Stimulated activated effector memory CD8-positive, alpha-beta T cell treated with anti-CD3 and anti-CD28 coated beads, Interleukin-12 subunit alpha, Interleukin-12 subunit beta, amount 100 ng/mL, for 72 hours (primary cell): ENCODE measurements at places on chromosomes 11 and 22.
A peak's percentile ranks its signal among the peaks of the same experiment; 100 is the strongest.

DNA sequence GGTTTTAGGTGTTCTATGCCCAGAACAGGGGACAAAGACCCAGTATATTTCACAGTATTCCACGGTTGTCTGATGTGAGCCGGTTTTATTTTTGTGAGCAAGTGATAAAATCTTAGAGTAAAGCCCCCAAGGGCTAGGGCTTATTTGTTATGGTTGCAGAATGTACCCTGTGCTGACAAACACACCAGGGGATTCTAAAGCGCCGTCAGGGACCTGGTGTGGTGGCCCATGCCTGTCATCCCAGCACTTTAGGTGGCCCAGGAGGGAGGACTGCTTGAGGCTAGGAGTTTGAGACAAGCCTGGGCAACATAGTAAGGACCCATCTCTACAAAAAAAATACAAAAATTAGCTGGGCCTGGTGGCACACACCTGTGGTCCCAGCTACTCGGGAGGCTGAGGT is 22.8 kb downstream of the MRPL21 start:
- DNase-seq: no peak

DNA sequence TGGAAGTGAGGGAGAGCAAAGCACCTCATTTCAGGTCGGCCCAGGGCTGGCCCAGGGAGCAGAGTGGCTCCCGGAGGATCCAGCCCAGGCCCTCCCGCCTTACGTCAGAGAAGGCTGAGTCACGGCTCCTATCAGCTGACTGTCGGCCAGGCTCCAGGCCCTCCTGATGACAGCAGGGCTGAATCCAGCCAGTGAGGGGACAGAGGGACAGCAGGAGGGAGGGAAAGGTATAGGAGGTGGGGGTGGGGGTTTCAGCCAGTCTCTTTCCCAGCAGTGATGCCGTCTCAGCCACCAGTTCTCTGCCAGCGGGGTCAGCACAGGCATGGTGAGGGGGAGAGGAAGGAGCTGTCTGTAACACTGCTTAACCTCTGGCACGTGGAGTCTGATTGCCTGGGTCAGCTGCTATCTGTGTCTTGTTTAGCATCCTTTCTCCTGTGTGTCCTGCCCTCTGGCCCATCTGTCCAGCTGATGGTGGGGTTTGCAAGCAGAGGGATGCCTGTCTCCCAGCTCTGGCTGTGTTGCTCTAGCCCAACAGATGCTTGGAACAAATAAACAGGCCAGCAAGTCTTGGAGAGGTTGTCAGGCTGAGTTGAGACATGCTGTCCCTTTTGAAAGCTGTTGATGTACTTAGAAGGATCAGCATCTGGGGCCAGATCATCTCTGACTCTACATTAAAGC is 74.0 kb downstream of the ADAMTS15 start:
- peak; percentile 28 for DNase-seq

GRCh38 chr11:93694557-93694956 is 33.1 kb downstream of the CEP295 start:
- DNase-seq: no peak

- DNase-seq: no peak
Measured at GRCh38 chr11:117855186-117855845, 21.1 kb downstream of the FXYD6 start.

DNA sequence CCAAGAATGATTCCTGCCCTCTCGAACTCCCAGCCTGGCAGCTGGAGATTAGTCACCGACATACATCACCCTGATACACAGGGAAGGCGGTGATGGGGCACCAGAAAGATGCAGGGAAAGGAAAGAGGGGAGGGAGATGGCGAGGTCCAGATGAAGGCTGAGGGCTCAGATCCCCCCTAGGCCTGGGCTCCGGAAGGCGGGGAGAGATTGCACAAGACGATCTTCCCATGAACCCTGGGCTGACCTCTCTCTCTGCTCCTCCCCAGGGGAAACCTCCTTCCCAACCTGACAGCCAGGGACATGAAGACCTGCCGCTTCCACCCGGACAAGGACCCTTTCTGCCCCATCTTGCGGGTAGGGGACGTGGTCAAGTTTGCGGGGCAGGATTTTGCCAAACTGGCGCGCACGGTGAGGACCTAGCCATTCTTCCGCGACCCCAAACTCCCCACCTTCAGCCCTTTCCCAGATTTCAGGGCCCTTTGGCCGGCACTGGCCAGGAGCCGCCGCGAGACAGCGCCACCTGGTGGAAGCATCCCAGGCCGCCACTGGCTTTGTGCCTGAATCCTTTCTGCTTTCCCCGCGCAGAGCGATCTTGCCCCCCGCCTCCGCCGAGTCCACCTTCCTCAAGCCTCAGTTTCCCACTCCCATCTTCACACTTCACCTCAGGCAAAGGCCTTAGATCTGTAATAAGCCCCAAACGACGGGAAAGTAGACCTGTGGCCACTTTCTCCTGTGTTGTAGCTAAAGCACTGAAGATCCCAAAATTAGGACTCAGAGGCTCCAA is 11.5 kb downstream of the P2RX3 start:
- DNase-seq: peak; percentile 66

DNA sequence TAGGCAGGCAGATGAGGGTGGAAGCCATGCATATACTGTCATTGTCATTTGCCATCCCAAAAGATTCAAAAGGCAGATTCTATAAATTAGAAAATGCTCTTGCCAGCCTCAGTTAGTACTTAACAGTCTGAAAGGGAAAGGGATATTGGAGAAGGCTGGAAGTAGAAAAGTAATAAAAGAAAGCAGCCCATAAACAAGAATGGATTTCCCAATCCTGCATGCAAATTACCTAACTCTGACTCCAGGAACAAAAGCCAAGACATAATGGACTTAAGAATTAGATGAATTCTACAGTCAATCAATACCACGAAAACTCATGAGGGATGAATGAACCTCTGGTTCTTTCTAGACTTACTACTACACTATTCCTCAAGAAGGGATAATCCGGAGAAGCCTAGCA is 5.9 kb downstream of the PAK1 start:
- no peak for DNase-seq

- DNase-seq: no peak
Measured at GRCh38 chr22:38531251-38531938, 25.3 kb upstream of the DDX17 start.

DNA sequence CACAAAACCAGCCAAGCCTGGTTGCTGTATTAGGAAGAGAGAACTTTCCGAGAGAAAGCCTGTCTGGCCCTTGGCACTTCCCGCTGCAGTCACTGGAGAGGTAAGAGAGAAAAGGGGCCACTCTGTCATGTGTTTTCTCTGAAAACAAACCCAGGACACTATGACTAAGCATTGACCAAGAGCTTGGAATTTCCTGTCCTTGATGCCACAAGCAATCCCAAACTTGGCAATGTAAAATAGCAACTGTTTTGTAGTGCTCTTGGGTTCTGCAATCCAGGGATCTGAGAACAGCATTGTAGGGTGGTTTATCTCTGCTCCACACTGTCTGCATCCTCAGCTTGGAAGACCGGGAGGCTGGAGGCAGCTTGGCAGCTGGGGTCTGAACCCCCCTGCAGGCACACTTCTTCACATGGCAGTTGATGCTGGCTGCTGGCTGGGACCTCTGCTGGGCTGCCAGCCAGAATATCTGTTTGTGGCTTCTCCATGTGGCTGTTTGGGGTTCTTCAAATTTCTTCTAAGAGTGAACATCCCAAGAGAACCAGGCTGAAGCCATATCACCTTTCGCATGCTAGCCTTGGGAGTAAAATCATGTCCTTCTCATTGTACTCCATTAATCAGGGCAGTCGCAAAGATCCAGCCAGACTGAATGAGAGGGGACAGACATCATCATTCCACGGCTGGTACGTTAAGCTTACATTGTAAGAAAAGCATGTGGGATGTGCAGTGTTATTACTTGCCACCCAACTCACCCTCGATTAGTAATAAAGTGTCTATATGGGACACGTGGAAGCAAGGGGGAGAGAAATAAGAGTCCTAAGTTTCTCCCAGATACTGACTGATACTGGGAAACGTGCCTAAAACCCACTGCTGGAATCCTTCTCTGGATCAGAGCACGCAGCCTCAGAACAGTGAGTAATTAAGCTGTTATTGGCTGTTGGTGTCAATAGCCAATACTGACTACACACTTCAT is 537.4 kb upstream of the B3GAT1 start:
- DNase-seq: no peak

DNA sequence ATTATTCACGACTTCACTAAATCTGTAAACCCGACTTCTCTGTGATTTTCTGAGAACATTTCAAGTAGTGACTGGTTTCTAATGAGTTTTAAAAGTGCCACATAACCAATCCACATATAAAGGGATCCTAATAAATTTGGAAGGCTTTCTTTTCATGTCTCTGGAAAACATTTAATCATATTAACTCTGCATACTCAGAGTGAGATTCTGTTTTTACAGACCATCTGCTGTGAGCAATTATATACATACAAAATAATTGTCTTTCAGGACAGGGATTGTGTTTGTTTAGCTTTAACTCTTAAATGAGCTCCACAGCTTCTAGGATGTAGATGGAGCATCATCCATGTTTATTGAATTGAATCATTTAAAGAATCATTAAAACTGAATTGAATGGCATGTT is 65.1 kb downstream of the PRMT3 start:
- no peak for DNase-seq

GRCh38 chr22:36236388-36237319 is 2.7 kb downstream of the APOL2 start:
- no peak for DNase-seq

DNA sequence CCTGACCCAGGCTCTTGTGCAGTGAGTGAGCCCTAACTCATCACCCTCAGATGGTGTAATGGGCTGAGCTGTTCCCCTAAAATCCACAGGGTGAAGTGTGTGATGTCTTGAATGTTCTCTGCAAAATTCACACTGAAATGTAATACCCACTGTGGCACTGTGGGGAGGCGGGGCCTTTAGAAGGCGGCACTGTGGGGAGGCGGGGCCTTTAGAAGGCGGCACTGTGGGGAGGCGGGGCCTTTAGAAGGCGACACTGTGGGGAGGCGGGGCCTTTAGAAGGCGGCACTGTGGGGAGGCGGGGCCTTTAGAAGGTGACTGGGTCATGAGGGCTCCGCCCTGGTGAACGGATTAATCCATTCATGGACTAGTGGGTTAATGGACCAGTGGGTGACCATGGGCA is 33.0 kb downstream of the CHID1 start:
- no peak for DNase-seq

GRCh38 chr22:48314073-48314472 is 1513.6 kb downstream of the BRD1 start:
- no peak for DNase-seq

DNA sequence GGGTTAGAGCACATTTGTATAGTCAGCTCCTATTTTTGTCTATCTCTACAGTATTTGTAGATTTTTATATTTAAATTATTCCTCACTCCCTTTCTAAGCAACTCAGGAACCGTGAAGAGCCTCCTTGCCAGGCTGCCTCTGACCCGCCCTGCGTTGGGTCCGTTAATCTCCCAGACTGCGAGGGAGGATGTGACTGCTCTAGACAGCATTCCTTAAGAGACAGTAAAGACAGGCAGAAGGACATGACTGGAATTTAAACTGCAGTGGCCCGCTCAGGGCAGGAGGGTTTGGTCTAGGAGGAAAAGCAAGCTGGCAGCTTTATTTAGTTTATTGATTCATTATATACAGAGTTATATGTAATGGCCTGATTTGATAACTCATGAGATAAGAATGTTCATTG is 413.7 kb downstream of the TMEM135 start:
- DNase-seq: no peak

DNA sequence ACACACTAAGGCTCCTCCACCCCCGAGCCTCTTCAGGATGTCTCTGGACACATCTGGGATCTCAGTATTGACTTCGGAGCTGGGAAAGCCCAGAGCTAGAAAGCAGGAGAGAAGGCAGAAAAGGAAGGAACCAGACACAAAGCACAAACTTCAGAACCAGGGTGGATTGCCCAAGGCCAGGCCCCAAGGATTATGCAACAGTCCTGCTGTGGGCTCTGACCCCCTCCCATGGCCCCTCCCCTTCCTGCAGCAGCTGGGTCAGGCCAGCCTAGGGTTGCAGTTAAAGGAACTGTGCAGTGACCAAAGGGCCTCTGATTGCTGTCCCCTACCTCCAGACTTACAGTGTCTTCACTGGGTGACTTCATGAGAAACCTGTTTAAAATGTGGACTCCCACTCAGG is 5.3 kb downstream of the KCNE3 start:
- DNase-seq: no peak

GRCh38 chr11:131349368-131350086 is 20.9 kb upstream of the NTM start:
- no peak for DNase-seq

GRCh38 chr11:92811341-92811740 is 158.1 kb upstream of the MTNR1B start:
- no peak for DNase-seq

DNA sequence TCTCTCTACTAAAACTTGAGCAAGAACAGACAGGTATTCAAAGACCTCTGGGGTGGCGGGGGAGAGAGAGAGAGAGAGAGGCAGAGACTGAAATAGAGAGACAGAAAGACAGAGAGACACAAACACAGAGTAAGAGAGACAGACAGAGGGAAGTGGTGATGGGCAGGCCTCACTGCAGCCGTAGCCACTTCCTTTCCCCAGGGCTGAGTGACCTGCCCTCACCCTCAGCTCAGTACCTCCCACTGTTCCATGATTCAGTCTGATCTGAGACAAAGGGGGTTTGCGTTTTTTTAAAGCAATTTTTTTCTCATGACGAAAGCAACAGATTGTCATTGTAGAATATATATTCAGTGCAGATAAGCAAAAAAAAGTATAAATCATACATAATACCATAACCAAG is 607.9 kb upstream of the B3GAT1 start:
- no peak for DNase-seq

DNA sequence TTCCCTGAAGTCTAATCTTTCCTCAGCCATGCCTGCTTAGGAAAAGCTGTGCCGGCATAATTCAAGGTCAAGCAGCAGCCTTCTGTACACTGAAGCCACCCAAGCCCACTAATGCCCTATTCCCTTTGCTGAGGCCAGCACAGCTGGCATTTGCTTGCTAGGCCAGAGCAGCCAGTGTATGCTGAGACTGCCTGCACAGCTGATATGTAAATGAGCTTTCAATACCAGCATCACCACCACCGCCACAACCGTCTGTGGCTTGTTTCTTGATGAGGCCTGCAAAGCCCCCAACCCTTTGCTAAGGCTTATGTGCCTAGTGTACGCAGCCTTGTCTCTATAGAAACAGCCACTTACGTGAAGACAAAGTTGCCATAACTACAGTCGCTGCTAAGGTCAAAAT is 56.3 kb upstream of the TNRC6B start:
- DNase-seq: no peak

DNA sequence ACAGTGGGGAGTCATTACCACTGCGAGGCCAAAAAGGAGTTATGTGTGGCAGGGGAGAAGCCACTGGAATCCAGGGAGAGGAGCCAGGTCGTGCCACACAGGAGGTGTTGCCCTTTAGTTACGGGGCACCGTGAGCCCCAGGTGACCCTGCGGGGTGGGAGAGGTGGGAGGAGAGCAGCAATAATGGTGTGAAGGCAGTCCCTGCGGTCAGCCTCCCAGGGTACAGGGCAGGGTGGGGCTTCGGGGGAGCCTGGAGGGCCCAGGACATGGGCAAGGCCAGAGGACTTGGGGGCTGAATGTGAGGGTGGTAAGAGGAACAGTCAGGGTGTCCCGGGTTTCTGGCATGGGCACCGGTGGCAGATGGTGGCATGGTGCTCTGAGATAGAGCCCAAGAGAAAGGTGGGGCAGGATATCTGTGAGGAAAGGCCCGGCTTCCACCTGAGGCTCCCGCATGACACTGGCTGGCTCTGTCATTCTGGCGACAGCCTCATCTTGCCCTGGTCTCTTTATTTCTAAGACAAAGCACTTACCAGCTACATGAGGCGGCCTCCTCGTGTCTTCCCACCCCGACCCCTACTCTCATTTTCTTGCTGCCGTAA is 82.6 kb upstream of the LMO1 start:
- no peak for DNase-seq
